ENCODE measurements at places on chromosomes 11 and 22.

DNA sequence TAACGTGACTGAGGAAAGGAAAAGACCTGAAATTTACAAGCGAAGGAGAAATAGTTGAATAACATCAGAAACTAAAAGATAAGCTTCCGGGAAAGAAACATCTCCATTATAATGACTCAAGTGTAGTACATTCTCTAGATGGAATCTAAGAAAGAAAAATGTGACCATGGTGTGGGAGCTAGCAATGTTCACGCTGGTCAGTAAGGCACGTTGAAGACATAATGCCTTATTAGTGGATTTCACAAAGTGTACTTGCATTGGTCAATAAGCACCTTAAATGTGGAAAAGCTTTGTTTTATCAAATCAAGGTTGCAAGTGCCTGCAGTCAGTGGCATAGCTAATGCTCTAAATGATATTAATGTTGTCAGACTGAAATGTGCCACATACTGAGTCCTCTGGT lies 2.8 kb upstream of the LARGE1 start:
- DNase-seq = no peak

GRCh38 chr11:12224537-12224893 lies 114.1 kb downstream of the MICAL2 start:
- peak; percentile 87 for DNase-seq

- DNase-seq = no peak
These were observed 71.3 kb upstream of the FSHB start for GRCh38 chr11:30159546-30159945.

DNA sequence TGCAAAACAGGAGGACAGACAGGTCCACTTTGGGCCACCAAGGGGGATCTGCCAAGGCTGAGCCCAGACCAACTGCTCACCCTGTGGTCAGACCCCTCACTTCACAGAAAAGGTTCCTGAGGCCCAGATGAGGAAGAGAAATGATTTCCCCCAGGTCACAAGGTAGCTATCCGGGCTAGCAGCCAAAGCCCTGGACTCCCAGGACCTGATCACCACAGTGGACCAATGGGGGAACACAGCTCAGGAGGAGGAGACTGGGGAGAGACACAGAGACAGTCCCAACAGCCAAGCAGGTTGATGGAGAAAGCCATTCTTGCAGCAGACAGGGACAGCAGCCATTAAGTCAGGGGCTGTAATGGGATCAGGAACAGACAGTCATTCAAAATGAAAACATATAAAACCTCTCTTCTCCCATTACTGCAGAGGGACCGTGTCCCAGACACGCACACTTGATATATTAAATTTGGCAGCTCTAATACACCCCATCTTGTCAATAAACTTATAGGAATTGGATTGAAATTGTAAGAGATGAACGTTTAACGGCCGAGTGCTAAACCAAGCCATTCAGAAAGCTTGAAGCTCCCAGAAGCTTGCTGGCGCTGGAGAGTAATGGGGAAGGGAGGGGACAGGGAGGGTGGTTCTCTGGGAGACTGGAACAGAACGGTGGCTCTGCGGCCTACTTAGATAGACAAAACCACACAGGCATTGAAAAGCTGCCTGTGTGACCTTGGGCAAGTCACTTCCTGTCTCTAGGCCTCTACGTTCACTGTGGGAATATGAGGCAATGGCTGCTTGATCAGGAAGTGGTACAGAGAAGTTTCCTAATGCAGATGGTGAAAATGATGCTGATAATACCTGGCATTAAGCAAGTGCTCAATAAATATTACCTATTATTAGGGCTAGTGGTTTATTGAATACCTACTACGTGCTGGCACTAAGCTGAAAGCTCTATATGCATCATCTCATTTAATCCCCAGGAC lies 16.0 kb downstream of the ZMAT5 start:
- no peak for DNase-seq

DNA sequence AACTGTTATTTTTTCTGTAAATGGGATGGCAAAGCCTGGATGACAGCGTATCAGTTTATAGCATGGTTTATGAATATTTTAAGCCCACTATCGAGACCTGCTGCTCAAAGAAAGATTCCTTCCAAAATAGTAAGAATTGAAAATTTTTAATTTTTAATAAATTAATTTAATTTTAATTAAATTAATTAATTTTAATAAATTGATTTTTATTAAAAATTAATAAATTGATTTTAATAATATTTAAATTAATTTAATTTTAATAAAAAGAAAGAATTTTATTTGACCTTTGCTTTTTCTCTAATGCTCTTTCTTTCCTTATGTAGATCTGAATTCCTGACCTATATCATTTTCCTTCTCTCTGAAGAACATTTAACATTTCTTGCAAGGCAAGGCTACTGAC lies 62.9 kb downstream of the EXT2 start:
- DNase-seq = no peak

DNA sequence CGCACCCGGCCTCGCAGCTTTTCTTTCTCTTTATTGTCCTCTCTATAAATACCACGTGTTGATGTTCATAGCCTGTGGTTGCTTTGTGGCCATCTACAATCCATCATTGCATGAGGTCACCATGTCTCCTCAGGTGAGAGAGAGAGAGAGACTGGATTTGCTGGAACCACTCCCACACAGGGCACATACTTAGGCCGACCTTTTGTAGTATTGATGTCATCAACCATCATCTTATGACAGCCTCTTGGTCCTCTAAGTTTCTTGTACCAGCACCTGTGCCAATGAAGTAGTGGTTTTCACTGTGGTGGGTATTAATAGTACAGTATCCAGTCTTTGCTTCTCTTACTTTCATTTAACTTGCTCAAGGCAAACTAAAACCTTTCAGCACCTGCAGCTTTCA lies 22.8 kb upstream of the P2RY6 start:
- no peak for DNase-seq

GRCh38 chr11:86164106-86164505 lies 80.4 kb upstream of the EED start:
- no peak for DNase-seq

DNA sequence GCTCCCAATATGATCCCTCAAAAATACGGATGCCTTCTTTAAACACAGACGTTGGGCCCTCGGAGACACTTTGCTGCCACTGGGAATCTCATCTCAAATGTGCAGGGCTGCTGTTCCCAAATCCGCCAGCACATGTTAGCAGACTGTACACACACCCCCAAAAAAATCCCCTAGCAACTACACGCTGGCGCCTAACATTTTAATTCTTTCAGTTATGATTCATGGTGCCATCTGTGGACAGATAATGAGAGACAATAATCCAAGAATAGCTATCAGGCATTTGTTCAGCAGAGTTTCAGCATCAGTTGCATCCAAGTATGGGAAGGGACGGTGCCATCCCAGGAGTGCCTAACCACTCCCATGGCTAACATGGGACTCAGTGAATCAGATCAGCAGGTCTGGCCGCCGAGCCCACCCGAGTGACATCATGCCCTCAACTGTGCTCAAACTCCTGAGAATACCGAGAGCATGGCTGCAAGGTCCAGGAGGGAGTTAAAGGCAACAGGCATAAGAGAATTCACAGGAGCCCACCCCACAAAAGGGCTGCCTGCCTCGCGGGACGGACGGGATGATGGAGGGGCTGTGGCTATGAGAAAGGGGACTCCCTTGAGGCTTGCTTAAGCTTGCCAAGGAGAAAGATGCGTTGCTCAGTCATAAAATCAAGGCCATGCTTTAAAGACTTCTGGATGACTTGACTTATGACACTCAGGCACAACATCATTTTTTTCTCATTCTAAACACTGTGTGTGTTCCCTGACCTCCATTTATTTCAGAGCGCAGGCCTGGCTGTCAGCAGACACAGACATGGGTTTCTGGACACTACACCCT lies 337.0 kb downstream of the SHANK2 start:
- DNase-seq = no peak
